Subcutaneous preadipocyte (primary cell): ENCODE measurements at places on chromosomes 1 and 21. TPM values are rescaled to one million over a fixed set of nuclear protein-coding genes. Genes with fewer than 3 reads are reported as not detected.

FCRL1 gene
- total RNA-seq: not detected in 2 replicates

SERPINC1 gene
- not detected in 2 replicates for total RNA-seq

FAM151A gene
- total RNA-seq: not detected in 2 replicates

BRINP2 gene
- total RNA-seq: under 0.01 TPM in 1 of 2 replicates, not detected in the other

KIF21B gene
- total RNA-seq: under 0.01 TPM in 2 replicates

MFAP2 gene
- 40.7 and 44.5 TPM in 2 replicates for total RNA-seq
